Stimulated activated CD8-positive, alpha-beta memory T cell treated with anti-CD3 and anti-CD28 coated beads, Interleukin-7, amount 100 ng/mL, for 48 hours (primary cell): ENCODE measurements at places on chromosomes 13 and 19.

- DNase-seq, result no peak
These were observed 22.8 kb downstream of the ZNF20 start for GRCh38 chr19:12117201-12117970.

DNA sequence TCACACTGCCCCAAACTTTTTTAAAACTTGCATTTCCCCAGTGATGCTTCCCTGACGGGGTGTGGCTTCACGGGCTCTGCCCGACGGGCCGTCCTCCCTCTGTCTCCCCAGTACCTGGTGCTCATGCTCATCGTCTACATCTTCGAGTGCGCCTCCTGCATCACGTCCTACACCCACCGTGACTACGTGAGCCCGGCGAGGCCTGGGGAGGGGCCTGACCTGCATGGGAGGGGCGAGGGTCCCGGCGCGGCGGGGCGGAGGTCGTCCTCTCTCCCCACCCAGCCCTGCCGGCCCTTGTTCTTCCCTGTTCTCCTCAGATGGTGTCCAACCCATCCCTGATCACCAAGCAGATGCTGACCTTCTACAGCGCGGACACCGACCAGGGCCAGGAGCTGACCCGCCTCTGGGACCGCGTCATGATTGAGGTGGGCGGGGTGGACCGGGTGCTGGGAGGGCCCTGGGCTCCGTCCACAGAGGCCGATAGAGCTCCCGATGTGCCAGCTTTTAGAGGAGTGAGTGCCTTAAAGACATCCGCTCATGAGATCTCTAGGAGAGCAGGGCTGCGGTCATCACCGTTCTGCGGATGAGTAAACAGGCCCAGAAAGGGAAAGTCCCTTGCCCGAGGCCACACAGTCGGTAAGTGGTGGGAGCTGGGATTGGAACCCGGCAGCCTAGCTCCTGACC, 6.9 kb downstream of the UPK1A start:
- DNase-seq, result peak; percentile 29

DNA sequence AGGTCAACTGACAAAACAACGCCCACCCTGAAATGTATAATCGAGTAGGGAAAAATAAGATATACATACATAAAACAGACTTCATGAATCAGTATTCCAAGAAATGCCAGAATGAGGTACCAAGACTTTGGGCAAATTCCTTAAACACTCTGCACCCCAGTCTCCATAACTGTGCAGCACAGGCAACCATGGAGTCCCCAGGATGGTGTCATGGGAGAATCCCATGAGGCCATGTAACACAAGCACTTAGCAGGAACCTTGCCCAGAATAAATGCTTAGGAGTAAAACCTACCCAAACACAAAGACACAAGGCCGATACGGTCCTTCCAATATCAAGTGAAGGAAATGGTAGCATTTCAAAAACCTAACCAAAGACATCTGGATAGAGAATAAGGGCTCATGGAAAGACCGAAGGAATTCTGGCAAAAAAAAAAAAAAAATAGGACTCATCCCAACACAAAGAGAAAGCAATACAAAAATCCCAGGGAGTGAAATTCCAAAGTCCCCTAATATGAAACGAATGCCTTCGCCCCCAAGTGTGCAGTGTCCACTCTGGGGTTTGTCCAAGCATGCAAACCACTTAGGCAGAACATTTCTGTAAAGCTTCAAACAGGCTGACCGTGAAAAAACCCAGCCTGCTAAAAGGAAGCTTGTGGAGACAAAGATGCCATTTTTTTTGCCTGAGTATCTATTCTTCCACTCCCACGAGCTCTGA, 11.1 kb downstream of the ZC3H4 start:
- DNase-seq, result no peak

DNA sequence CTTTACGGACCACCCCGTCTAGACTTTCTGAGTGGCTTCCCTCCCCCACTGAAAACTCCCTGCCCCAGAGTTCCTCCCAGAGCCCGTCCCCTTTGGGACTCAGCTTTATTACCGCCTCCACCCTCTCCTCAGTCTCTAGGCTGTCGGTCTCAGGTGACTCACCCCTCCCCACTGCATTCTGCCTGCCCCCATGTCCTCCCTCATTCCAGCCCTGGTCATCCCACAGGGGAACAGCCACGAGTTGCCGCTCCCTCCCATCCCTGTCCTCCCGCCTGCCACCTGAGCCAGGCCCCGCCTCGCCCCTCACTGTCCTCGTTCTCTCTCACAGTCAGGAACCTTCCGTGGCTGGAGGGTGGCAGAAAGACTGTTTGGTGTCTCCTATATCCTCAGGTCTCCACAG, 57.3 kb downstream of the SMARCA4 start:
- DNase-seq, result no peak

- DNase-seq, result no peak
These were observed 689 bp downstream of the DCUN1D2 start for GRCh38 chr13:113489549-113490495.

- DNase-seq, result no peak
These were observed 1399.4 kb downstream of the EFNB2 start for GRCh38 chr13:105135852-105136615.

- DNase-seq, result no peak
These were observed 1.7 kb downstream of the STK24 start for GRCh38 chr13:98575009-98575903.

- DNase-seq, result no peak
These were observed 73.1 kb downstream of the LATS2 start for GRCh38 chr13:20988033-20988908.

- DNase-seq, result no peak
These were observed 147.9 kb downstream of the LMO7 start for GRCh38 chr13:75784003-75784402.

DNA sequence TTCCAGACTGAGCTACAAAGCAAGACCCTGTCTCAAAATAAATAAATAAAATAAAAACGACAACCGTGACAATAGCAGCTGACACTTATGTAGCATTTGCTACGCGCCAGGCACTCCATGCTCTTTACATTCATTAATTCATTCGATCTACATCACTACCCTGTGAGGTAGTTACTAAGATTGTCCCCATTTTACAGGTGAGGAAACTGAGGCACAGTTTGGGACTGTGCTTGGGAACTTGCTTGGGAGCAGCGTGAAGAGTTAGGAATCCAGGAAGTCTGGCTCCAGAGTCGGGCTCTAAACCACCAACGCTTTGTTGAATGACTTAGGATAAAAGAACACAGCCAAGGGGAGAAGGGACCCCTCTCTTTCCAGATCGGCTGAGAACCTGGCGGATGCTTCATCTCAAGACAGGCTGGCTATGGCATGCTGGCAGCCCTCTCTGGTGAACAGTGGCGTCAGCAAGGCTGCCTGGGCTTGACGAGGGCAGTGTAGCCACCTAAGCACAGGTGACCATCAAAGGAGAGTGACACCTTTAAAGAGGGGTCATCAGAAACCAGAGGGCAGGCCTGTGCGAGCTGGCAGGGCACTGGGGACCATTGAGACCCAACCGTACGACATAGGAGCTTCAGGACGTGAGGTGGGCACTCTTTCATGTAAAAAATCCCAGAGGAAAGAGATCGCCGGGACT, 591 bp downstream of the DOHH start:
- DNase-seq, result no peak

DNA sequence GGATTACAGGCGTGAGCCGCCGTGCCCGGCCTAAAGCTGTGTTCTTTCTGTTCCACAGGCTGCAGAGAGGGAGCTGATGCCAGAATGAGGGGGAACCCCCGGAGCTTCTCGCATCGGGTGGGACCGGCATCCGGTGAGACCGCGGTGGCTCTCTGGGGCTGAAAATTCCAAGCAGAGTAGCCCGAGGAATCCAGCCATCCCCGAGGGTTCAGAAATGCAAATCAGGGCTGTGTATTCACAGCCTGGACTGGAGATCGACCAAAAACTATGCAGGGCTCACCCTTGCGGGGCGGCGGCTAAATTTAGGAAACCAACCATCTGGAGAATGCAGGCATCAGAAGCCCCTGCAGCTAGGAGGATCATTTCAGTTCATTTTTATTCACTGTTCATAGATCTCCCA, 99.2 kb downstream of the GNG7 start:
- DNase-seq, result no peak

DNA sequence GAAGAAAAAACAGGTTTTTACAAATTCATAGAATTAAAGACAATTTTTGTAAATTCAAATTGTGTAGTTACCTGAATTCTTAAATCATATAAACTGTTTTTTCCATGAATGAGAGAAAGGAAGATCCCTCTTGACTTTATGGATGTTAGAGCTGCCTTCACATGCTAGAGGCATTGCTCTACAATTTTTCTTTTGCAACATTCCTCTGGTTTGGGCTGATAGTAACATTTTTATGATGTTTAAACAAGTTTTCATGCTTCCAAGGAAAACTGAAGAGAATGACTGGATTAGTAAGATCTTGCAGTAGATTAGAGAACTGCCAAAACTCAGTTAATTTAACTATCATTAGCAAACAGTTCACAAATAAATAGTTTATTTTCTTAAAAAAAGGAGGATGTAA, 250.6 kb downstream of the GPC6 start:
- DNase-seq, result no peak

DNA sequence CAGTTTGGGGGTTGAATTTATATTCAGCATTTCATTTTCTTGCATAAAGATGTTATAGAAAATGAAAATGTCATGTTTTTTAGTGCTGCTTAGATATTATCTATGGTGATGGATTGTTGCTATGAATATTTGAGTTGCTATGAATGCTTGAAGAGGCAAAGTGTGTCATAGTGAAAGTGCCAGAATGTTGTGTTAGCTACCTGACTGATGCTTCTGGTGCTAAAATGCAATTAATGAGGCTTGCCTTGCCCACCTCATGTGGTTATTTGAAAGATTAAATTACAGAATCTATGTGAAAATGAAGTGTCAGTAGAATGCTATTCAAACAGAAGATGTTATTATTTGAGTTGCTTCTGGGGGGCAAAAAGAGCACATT, 62.7 kb upstream of the MYCBP2 start:
- no peak for DNase-seq

DNA sequence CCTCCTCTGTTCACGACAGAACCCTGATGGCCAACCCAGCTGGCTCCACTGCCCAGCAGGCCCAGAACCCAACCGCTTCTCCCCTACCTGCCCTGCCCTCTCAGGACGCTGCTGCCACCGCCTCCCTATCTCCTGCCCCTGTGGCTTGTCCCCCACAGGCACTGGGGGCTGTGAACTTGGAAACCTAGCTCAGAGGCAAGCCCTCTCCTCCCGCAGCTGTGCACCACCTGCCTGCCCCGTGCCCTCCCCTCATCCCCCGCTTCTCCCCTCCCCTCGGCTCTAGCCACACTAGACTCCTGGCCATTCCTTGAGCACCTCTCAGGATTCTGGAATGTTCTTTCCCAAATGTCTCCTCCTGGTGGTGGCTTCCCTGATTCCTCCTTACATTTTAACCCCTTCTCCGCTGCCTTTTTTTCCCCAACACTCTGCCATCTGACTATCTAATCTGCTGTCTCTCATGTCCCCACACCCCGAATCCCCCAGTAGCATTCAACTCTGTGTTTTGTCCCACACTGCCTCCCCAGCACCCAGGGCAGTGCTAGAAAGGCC, 6.7 kb downstream of the NANOS3 start:
- DNase-seq, result no peak

DNA sequence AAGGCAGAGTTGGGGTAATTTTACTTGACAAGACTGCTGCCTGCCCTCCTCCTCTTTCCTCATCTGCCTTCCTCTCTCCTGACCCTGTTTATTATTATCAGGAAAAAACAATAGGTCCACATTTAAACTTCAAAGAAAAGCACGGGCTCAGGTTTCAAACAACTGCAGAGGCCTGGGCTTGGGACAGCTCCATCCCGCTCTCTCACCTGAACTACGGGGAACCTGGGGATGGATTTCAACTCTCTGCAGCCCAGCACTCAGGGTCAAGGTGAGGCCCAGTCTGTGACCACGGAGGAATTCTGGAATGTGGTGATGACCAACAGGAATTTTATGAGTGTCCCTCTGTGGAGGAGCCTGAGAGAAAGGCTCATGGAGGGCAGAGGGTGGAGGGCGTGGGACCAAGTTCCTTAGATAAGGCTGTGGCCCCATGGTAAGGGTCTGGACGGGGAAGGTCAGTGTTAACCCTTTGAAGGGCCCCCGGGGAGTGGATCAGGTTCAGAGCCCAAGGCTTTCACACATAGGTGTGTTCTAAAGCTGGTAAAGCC, 220.8 kb upstream of the MAB21L1 start:
- no peak for DNase-seq

- no peak for DNase-seq
These were observed 22.0 kb upstream of the POU4F1 start for GRCh38 chr13:78625384-78625783.

GRCh38 chr13:46761866-46762265, 35.1 kb downstream of the ESD start:
- no peak for DNase-seq

- no peak for DNase-seq
These were observed 1.7 kb upstream of the SLC10A2 start for GRCh38 chr13:103067751-103068555.

DNA sequence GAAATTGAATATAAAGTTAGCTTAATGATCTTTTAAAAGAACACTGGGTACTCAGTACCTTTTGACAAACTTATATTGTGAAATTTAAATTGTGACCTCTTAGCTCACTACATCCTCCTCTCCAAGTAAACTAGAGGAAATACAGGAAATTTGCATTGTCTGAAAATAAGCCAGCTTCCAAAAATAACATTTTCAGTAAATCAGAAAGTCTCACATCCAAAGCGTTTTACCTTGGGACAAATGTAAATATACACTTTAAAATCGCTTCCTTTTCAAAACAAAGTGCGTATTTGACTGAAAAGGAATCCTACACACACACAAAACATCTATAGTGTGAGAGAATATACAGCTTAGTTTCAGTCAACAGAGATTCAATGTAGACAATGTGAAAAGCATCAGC, 2.1 kb upstream of the EFNB2 start:
- DNase-seq, result no peak

GRCh38 chr13:35979361-35979951, 151.7 kb downstream of the DCLK1 start:
- no peak for DNase-seq

- DNase-seq, result no peak
These were observed 3.6 kb downstream of the FOXO1 start for GRCh38 chr13:40662866-40663265.

DNA sequence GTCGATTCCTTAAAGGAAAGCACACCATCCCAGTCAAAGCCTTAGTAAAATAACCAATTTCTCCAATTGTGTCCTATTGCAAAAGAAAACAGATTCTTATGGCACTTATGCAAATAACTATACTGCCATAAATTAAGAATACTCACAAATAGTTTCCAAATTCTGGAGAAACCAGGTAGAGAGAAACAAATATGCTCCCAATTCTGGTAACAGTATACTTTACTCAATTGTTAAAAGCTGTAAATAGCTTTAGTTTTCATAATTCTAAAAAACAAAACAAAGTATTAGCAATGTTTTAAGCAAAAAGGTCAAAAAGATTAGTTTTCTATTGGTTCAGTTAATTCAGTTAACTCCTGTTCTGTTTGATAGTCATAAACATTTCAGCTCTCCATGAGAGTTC, 18.2 kb upstream of the UBAC2 start:
- DNase-seq, result no peak

DNA sequence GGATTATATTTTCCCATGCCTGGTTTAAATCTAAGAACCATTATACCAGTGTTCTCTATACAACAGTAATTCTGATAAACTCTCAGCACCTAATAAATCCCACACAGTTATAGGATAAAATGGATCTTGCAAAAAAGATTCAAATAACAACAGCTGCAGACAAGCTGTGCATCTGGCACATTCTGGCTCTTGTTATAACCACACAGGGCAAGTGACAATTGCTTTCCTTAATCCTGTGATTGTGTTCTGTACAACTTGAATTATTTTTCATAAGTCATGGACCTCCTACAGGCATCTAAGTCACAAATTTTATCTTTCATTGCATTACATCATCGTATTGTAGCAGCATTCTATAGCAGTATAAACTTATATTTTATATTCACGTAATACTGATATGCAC, 948.3 kb downstream of the SLITRK1 start:
- DNase-seq, result no peak
